ENCODE measurements at places on chromosomes 4 and X.

- DNase-seq, result no peak
Observed at GRCh38 chr4:137510557-137511265, 21.6 kb downstream of the PCDH18 start.

GRCh38 chrX:47222751-47223350, 4.4 kb downstream of the CDK16 start:
- no peak for DNase-seq

GRCh38 chrX:95729401-95729800, 955.2 kb upstream of the DIAPH2 start:
- no peak for DNase-seq

DNA sequence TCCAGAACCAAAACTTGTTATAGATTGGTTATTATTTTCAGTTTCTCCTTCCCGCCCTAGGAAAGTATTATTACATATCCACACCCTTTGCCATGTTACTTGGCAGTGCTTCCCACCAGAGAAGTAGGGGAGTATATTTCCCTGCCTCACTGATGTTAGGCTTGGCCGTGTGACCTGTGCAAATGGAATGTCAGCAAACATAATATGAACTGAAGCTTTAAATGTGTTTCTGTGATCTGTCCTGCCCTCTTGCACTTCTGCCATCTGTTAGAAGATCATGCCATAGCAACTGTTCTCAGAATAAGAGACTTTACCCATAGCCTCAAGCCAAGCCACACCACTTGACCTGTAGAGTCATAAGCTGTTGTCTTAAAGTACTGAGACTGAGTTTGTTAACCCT, 36.7 kb upstream of the NEUROG2 start:
- no peak for DNase-seq

DNA sequence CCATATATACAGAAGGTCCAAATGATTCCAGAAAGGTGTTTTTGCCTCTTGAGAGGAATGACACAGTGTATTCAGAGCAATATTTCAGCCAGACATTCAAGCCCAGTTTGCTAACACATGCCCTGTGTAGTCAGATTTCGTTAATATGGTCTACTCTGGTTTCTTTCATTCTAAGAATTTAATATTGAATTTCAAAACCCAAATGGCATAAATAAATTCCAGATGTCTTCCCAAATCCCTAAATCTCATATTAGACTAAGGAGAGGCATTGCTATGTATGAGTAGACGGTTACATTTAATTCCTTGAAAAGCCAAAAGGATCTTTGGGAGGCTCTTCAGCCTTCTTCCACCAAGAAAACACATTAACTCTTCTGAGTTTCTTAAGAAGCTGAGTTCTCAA, 66.3 kb upstream of the C1QTNF7 start:
- no peak for DNase-seq

GRCh38 chr4:53777244-53777984, 186.1 kb upstream of the LNX1 start:
- DNase-seq, result no peak

DNA sequence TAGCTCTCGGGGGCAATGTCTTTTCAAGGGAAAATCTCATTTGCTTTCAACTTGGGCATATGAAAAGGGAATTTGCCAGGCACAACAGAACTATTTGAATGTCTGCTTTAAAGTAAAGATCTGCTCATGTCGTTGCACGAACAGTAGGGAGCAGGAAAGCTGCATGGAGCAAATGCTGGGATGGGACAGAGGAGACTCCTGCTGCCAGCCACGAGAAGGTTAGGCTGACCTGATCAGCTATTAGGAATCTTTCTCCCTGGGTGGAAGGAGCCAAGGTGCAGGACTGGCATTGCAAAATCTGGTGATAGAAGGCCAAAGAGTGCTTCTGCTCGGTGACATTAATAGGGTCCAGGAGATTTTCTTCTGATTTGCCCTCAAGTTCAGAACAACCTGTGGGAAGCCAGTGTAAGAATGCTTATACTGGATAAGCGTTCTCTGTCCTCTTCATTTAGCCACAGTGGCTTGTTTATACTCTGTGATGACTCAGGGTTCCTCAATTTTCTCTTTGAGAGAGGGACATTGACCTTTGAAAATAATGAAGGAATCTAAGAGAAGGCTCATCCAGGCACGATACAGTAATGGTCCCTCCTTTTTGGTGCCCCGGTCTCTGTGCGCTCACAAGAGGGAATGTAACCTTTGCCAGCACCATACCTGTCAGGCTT, 22.9 kb downstream of the FHL1 start:
- DNase-seq, result no peak

- DNase-seq, result no peak
Observed at GRCh38 chrX:15672881-15673280, 8.3 kb upstream of the CLTRN start.

GRCh38 chrX:72025236-72025770, 106.4 kb downstream of the RTL5 start:
- DNase-seq, result no peak

DNA sequence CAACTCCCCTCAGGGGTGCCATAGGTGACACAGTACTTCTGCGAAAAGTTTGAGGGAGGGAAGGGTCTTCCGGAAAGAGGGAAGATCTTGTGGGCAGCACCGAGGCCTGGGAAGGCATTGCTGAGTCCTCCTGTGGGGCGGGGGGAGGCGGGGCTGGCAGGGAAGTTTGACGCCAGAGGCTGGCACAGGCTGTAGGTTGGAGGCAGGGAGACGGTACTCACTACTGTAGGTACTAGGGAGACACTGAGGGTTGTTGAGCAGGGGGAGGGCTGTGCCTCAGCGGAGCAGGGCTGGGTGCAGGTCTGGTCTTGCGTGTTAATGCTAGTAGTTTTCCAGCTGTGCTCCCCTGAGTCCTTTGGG, 23.3 kb upstream of the PSAPL1 start:
- no peak for DNase-seq

DNA sequence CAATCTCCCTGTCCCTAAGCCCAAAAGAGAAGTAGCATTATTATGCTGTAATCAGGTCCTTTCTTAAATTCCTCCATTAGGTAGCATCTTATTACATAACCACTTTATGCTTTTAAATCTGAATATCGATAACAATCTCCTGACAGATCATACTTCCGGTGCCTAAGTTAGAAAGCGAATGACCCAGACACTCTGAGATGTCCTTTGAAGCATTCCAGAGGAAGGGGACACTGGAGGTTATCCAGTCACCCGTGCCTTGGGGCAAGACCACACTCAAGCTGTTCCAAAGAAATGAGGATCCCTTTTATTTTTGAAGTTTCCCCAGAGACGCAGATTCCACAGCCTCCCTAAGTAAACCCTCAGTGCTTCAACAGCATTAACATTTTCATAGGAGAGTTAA, 125.7 kb downstream of the PALLD start:
- no peak for DNase-seq

DNA sequence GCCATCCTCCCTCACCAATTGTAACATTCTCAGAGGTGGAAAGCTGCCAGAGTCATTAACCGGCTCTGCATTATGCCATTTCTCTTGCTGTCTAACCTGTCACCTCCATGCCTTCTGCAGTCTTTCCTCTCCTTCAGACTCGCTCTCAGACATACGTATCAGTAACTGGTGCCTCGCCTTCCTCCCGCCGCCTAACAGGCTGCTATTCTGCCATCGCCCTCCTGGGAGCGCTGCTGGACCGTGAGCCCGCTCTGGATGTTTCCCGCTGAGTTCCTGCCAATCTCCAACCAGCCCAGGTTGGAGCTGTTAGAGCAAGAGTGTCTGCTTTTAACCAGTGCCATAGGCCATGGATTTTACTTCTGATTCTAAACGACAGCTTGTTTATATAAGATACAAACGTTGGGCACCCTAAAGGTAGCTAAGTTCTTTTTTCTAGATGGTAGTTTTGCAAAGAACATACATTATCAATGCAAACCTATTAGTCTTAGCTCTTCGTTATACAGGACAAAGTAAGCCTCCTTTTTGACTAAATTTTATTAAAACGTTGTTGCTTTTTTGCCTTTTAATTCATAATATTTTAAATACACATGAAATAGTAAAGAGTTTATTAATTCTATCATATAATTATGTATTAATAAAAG, 59.5 kb upstream of the NEIL3 start:
- peak; percentile 61 for DNase-seq

GRCh38 chr4:24885342-24885741, 27.5 kb downstream of the CCDC149 start:
- DNase-seq, result no peak

Measured in stimulated activated CD4-positive, alpha-beta T cell treated with anti-CD3 and anti-CD28 coated beads, Interleukin-4, amount 100 ng/mL, for 24 hours (primary cell).